ENCODE measurements at places on chromosomes 3 and 15.

GRCh38 chr15:99645951-99646350, 80.2 kb downstream of the MEF2A start:
- no peak for DNase-seq

DNA sequence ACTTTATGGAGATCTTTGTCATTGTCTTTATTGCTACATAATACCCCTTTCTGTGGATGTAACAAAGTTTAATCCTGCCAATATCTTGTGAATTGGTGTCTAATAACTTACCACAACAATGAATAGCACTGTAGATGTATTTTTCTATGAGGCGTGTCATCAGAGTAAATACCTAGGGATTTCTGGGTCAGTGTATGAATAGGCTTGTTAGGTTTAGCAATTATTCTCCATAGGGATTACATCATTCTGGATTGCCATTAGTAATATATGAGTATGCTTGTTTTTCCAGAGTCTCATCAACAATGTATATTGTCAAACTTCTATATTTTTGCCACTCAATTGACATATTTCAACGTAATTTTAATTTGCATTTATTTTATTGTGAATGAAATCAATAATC, 67.9 kb downstream of the UNC13C start:
- no peak for DNase-seq

GRCh38 chr3:117510396-117510795, 800.8 kb downstream of the TUSC7 start:
- no peak for DNase-seq

- no peak for DNase-seq
Measured at GRCh38 chr3:142850395-142851023, 38.4 kb downstream of the PCOLCE2 start.

DNA sequence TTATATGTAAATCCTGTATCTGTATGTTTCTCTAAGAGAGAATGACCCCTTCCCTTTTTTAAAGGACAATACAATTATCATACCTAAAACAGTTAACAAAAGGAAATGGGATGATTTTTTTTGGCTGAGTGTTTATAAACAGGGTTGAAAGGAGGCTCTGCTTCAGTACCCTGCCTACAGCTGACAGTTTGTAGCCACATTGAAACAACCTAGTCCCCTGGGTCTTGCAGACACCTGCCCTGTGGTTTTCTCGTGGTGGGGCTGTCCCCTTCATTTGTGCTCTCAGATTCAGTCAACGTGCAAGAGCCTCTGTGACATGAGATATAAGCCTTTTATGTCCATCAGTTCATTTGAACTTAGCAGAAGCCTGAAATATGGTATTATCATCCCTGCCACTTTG, 2.3 kb upstream of the HMCES start:
- no peak for DNase-seq

GRCh38 chr3:61882253-61882652, 320.9 kb downstream of the PTPRG start:
- no peak for DNase-seq

DNA sequence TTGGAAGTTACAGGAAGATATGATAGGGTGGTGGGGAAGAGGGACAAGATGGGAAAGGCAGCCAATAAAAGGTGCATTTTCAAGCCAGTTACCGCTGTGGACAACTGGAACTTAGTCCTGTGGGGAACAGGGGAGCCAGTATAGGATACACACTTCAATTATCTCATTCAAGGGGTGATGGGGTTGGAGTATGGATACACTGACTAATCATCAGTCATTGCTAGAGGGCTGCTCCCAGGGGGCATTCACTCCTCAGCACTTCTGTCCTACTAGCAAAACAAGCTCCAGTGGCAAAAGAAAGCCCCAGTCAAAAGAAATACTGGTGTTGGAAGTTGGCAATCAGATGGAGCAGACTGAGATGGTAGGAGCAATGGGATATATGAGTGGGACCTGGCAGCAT, 183.4 kb upstream of the GADL1 start:
- DNase-seq = no peak
